ENCODE measurements at places on chromosomes 5 and 9.

DNA sequence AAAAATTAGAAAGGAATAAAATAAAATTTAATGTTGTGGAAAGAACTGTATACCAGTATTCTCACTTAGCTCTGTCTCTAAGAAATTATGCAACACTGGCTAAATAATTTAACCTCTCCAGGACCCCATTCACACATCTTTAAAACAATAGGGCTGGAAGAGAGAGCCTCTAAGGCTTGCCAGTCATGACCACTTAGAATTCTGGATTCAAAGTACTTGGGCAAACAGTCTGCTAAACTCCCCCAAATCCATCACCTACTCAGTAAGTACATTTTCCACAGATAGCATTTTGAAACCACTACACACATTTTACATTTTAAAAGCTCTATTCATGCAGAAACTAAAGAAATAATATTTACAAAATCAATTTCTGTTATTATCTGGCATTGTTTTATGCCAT, 291.7 kb downstream of the TMEM167A start:
- no peak for DNase-seq

- DNase-seq, result no peak
Observed at GRCh38 chr5:90307782-90308181, 101.8 kb downstream of the CETN3 start.

DNA sequence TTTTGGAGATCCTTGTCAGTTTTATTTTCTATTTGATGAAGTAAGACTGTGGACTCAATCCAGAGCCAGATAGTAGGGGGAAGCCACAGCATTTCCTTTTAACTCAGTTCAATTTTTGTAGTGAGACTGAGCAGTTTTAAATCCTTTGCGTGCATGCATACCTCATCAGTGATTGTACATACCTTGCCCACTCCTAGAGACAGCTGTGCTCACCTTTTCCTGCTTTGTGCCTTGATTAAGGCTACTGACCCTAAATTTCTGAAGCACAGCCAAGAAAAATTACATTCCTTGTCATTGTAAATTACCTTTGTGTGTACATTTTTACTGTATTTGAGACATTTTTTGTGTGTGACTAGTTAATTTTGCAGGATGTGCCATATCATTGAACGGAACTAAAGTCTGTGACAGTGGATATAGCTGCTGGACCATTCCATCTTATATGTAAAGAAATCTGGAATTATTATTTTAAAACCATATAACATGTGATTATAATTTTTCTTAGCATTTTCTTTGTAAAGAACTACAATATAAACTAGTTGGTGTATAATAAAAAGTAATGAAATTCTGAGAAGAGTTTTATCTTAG, 17.8 kb downstream of the DIMT1 start:
- DNase-seq, result no peak

DNA sequence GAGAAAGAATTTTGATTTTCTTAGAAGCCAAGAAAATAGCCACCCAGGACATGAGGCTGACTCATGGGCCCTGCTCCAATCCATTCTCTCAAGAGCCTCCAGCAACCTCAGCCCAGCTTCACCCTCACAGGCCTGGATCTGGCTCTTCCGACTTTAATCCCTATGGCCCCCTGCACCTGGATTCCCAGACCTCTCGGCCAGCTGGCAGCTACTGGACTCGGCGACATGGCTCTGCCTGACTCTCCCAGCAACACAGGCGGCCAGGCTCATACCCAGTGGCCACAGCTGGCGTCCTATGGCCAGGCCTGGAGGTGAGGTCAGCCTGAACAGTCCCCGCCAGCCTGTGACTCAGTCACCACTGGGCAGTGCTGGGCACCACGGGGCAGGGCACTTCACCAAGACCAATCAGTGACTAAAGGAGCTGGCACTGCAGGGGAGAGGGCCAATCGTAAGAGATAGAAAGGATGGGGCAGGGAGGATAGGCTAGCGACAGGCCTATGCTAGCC, 6.2 kb upstream of the PDLIM4 start:
- no peak for DNase-seq

GRCh38 chr5:119307170-119307569, 48.6 kb upstream of the TNFAIP8 start:
- DNase-seq, result no peak

DNA sequence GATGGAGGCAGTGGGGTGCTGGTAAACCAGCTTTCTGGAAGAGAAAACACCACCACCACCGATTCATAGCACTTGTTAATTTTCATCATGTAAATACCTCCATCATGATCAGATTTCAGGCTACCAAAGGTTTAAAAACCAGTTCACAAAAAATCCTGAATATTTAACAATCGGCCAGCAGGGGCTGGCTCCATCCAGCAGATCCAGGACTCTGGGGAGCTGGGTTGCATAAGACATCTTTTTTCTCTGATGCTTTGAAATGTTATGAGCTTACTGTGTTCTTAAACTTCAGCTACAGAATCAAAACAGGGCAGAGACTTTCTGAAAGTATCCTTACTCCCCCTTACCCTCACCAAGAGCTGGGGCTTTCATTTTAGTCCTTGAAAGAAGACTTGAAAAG, 14.6 kb upstream of the RNF183 start:
- DNase-seq, result no peak

GRCh38 chr9:85713897-85714296, 27.9 kb downstream of the AGTPBP1 start:
- DNase-seq, result no peak

GRCh38 chr9:7154003-7154619, 396.3 kb downstream of the KDM4C start:
- DNase-seq, result no peak

- no peak for DNase-seq
Observed at GRCh38 chr5:170263906-170264305, 31.1 kb downstream of the C5orf58 start.

GRCh38 chr9:133730994-133731715, 7.0 kb downstream of the SARDH start:
- DNase-seq, result no peak
